Suppressor macrophage (primary cell): ENCODE measurements at places on chromosomes 6 and 20.

GRCh38 chr6:1736346-1737105 is 126.8 kb downstream of the FOXC1 start:
- no peak for DNase-seq

- no peak for DNase-seq
Observed at GRCh38 chr6:14129575-14129974, 12.0 kb downstream of the CD83 start.

DNA sequence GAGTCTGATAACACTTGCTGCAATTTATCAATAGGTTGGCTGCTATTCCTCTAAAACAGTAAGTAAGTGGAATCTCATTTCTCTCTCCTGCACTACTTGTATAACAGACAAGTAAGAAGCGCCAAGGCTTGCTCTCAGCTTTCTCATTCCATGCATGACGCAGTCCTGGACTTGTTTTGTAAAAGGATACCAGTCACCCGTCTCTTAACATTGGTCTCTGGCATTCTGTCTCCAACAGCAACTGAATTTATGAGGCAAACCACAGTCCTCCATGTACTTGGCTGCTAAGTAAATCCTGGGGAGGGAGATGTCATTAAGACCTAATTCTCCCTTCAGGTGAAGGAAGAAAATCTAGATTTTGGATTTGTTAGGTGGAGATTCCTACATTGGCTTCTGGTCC is 115.4 kb downstream of the OPN5 start:
- DNase-seq: no peak

GRCh38 chr6:122081921-122082320 is 317.5 kb upstream of the HSF2 start:
- DNase-seq: no peak

DNA sequence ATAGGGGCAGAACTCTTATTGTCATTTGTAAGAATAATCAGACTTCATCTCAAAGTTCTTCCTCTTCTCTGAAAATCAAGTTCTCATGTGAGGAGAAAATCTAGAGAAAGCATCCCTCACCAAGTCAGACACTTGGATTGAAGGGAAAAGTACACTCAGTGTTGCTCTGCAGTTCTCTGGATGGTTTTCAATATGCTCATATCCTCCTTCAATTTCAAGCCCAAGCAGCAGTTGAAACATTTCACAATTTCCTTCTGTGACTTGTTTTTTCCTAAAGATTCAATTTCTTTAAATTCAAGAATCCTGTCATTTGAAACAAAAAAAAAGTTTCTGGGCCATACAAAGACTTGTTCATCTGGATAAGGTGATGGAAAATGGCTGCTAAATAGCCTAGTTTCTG is 140.2 kb upstream of the AHI1 start:
- DNase-seq: no peak

GRCh38 chr6:46581459-46582177 is 71.0 kb downstream of the CYP39A1 start:
- DNase-seq: no peak

- no peak for DNase-seq
Observed at GRCh38 chr20:38805958-38806854, 709 bp downstream of the PPP1R16B start.
